ENCODE measurements at places on chromosomes 4 and X.

GRCh38 chrX:53235566-53235965 lies 10.6 kb upstream of the KDM5C start:
- DNase-seq = no peak

DNA sequence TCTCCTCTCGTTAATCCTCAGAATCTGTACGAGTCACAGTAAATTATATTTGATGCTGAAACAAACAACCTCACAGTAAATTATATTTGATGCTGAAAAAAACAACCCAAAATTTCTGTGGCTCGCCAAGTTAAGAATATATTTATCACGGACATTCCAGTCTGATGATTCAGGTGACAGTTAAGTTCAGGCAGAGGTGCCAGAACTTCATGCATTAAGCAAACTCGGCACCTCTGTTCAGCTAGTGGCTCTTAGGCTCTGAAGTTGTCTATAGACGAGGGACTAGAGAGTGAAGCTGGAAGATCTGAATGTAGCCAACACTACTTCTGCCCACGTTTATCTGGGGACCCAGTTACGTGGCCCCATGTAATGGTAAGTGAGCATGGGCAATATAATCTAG lies 132.2 kb upstream of the AGA start:
- DNase-seq = no peak

DNA sequence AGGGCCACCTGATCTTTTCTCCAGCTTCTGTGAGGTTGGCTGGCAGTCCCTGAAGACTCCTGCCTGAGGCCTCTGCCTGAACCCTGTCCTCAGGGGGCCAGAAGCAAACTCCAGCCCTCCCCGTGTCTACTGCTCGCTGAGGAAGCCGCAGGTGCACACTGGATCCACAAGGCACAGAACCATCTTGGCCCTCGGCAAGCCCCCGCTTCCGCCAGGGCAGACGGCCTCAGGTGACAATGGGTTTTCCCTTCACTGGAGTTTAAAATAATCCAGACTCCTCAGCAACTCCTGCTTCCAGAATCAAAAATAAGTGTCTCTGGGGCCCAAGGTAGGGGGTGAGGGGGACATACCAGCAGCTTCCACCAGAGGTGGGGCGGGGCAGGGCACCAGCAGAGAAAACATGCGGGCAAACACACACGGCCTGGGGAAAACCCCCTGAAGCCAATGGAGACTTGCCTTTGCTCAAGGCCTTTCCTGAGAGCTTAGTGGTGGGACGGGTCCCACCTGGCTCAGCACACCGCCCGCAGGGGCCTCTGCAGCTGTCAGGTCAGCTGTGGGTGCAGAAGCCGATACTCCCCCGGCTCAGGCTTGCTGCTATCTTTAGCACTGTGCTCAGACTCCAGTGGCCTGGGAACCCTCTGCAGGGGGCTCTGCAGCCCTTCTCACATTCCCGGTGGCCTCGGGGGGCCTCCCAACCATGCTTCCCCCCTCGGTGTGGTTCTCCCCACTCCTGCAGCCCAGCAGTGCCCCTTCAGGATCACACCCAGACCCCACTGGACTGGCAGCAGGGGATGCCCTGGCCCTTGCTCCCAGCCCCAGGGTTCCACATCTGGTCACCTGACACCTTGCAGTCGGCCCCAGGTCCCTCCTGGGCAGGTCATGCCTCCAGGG lies 1.9 kb downstream of the MYL5 start:
- no peak for DNase-seq

- DNase-seq = no peak
Observed at GRCh38 chrX:19566359-19567222, 51.3 kb upstream of the MAP3K15 start.

GRCh38 chr4:149751174-149751573 lies 64.5 kb downstream of the IQCM start:
- DNase-seq = no peak

DNA sequence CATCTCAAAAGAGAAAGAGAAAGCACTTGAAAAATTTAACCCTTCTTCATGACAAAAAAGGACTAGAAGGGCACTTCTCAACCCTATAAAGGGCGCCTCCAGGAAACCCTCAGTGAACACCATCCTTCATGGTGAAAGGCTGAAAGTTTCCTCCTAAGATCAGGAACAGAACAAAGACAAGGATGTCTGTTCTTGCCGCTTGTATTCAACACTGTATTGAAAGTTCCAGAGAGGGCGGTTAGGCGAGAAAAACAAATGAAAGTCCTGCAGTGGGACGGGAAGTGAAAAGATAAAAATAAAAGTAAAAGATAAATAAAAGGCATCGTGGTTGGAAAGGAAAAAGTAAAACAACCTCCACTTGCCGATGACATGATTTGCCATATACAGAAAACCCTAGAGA lies 50.9 kb downstream of the RNF212 start:
- no peak for DNase-seq

DNA sequence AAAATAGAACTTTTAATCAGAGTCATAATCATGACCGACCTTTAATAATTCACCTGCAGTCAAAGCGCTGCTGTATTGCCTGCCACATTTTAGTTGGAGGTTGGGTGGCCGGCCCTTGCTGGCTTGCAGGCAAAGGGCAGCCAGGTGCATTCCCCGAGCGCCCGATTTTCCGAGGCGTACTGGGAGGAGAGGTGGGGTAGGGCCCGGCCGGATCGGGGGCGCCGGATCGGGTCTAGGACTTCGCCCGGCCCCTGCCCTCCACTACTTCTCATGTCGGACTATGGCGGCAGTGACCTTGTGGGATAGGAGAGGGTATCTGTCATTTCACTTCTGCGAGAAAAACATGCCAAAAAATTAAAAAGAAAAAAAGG lies 2.5 kb upstream of the RS1 start:
- DNase-seq = peak; percentile 1

DNA sequence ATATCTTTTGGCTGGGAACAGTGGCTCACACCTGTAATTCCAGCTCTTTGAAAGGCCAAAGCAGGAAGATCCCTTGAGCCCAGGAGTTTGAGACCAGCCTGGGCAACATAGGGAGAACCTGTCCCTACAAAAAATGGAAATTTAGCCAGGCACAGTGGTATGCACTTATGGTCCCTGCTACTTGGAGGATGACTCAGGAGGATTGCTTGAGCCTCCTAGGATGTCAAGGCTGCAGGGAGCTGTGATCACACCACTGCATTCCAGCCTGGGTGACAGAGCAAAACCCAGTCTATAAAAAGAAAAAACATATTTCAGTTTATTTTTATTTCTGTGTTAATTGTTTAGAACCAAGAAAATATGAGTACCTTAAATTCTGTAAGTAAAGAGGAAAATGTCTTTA lies 123.7 kb downstream of the CBR4 start:
- DNase-seq = no peak

GRCh38 chr4:147288512-147288911 lies 192.4 kb upstream of the EDNRA start:
- DNase-seq = no peak

- no peak for DNase-seq
Observed at GRCh38 chrX:119816300-119816699, 24.9 kb upstream of the RPL39 start.

DNA sequence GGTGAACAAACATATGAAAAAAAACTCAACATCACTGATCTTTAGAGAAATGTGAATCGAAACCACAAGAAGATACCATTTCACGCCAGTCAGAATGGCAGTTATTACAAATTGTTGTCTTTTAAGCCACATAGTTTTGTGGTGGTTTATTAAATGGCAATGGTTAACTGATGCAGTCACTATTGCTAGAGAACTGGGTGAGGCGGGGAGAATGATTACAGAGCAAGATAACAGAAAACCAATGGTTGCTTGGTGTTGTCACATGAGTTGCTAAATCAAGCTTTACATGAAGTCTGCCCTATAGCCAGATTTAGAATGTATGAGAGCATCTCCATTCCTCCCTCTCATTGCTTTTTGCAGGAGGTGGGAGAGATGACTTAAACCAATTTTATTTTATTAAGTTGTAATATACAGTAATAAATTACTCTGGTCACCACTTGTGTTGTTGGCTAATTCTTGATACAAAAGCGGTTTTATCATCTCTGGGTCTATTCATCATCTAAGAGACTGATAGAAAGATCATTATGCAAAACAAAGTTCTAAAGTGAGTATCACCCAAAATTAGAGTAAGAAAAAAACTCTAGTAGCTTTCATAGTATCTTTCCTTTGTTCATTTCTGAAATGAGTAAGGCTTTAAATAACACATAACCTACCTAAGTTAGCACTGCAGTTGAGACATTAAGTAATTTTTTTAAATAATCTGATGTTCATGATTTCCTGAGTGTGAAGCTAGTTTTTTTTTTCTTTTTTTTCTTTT lies 859.5 kb downstream of the STIM2 start:
- DNase-seq = no peak

DNA sequence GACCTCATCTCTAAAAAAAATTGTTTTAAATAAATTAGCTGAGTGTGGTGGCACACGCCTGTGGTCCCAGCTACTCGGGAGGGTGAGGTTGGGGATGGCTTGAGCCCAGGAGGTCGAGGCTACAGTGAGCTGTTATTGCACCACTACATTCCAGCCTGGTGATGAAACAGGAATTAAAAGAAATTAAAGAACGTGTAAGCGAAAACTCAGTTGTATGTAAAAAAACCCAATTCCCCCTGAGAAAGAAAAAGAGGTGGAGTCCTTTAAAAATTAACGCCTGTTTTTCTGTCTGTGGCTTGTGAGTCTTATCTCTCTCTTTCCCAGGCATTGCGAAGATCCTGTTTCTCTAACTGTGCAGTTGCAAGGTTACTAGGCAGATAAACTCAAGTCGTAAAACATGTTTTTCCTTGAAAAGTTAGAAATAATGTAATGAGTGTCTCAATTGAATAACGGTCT lies 22.1 kb downstream of the EPGN start:
- no peak for DNase-seq

DNA sequence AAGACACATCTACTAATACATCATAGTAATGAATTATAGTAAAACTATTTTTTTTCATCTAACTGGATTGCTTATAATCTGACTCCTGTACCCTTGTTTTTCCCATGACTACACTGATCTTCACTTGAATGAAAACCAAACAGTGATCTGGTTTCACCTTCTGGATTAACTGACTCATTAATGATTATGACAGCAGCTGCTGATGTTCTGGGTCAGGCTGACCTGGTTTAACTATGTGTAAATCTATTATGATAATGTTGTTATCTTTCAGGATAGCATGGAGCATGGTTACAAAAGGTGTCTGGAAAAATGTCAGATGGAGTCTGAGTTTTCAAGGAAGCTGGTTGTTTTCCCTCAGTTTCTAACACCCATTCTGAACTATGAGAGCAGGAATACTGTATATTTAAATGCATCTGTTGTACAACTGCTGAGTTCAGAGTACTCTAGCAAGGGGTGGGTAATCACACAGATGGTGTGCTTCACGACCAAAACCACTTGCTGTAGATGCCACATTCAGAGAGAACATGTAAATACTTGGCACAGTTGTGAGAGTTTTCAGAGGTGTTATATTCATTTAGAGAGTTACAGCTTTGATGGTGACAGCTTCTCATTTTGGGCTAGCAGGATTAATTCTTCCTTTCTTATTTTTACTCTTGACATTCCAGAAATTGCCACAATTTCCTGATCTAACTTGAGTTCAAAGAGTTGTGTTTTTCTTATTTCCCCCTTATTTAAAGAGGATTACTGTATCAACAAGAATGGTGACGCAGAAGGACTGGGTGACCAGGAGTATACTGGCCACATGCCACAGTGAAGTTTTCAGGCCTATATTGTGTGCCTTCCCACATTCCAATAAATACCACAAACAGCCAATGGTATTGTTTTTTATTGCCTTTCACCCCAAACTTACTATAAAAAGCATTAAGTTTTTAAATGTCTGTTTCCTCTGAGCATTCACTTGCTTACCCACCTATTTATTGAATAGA lies 249.7 kb upstream of the TET2 start:
- no peak for DNase-seq

DNA sequence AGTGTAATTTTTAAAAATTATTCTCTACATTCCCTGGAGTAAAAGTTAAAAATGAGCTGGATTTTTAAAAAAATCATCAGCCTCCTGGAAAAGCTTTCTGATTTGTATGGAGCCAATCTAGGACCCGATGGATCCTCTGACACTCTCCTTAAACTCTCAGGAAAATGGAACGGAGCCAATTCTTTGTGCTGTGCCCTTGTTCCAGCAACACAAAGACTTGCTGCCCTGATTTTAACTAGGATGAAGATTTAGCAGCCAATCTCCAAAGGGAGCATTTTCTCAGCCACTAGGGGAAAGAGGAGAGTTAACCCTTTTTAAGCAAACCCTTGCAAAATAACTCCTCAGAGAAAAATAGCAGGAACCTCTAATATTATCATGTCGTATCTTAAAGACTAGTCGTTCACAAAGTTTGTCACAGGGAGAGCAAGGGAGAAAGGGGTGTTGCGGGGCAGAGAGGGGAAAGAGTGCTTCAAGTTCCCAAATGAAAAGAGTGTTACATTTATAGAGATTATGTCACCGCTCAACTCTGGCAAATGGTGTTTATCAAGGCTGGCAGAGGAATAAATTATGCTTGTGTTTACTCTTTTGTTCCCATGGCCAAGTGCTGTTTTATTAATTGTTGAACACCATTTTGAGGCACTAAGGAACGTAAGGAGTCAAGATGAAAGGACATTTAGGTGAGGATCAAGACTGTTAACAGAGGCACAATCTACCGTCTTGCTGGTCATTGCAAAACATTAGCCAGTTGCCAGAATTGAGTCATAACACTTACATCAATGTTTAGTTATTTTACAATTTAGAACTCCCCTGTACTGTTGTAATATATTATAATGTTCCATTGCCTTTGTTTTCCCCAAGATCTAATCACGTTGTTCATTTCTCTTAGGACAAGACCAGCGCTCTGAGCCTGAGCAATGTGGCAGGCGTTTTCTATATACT lies 250.7 kb downstream of the THOC2 start:
- no peak for DNase-seq

DNA sequence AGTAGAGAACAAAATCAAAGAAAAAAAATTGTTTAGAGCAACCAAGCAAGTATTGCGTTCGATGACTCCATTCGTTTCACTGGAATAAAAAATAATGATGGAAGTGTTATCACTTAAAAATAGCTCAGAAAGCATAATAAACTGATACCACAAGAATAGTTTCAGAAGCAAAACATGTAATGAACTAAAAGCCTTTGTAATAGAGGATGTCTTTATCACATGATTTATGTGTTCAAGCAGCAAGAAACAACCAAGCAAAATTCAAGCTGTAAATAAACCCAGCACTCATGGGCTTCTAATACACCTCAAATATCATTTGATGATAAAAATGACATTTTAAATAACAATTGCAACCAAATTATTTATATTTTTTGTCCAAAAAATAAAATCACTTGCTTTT lies 192.2 kb downstream of the NDST4 start:
- no peak for DNase-seq

GRCh38 chr4:111633663-111634266 lies 511.5 kb upstream of the FAM241A start:
- no peak for DNase-seq

DNA sequence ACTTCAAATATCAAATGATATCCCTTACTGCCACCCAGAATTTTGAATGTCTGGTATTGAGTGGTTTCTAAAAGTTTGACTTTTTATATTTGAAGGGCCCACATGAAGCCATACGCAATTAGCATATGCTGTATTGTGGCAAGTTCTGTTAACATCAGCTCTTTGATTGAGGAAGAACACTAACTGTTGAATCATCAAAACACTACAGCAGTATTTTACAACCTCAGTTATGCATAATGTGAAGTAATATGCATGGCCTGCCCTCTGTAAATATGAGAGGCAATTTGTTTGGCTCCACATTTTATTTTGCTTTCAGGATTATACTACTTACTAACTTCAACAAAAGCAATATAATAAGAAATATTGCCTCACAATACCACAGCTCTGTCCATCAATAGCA lies 62.2 kb upstream of the DMD start:
- DNase-seq = no peak

GRCh38 chr4:24594887-24595286 lies 10.5 kb upstream of the DHX15 start:
- DNase-seq = no peak

Data from stimulated activated CD8-positive, alpha-beta memory T cell treated with anti-CD3 and anti-CD28 coated beads, Interleukin-7, amount 100 ng/mL, for 48 hours (primary cell).